ENCODE measurements at places on chromosomes 16 and 17. TPM values are rescaled to one million over a fixed set of nuclear protein-coding genes. Genes with fewer than 3 reads are reported as not detected.

DNA sequence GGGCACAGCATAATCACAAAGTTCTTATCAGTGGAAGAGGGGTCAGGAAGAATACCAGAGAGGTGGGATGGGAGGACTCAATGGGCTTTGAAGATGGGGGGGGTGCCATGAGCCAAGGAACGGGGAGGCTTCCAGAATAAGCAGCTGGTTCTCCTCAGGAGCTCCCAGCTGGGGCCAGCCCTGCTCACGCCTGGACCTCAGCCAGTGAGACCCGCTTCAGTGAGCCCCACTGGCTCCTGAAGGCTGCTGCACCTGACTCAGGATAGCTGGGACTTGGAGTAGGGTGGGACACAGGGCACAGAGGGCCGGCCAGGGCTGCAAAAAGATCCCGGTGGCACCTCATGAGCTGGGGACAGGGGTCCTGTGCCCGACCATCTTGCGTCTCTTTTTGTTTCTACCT is 24.4 kb upstream of the ZC3H18 start:
- no peak for DNase-seq

The CCL2 gene
- 2.1 TPM for total RNA-seq

DNA sequence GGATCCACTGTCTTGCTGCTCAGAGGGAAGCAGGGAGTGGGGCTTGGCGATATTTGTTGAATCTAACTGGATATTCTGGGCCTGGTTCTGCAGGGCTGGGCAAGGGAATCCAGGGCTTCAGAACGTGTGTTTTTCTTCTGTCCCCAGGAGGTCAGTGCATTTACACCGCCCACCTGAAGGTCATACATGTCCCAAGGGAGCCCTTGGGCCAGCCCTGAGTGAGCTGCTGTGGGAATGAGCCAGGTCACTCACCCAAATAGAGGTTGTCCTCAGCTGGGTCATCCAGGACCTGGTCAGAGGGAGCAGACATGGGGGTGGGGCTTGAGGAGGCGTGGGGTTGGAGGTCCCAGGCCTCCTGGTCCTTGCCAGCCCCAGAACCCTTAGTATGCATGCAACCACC is 10.6 kb downstream of the CAMKK1 start:
- DNase-seq = no peak

DNA sequence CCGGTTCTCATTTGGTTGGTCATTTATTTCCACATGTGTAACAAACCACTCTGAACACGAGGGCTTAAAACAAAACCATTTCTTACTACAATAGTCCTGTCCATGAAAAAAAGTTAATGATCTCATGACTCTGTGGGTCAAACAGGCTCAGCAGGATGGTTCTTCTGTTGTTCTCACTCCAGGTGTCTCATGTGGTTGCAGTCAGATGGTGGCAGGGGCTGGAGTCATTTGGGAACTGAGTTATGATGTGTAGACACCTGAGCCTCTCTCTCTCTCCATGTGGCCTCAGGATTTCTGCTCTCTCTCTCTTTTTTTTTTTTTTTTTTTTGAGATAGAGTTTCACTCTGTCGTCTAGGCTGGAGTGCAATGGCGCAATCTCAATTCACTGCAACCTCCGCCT is 55.4 kb downstream of the RTN4RL1 start:
- DNase-seq = no peak

DNA sequence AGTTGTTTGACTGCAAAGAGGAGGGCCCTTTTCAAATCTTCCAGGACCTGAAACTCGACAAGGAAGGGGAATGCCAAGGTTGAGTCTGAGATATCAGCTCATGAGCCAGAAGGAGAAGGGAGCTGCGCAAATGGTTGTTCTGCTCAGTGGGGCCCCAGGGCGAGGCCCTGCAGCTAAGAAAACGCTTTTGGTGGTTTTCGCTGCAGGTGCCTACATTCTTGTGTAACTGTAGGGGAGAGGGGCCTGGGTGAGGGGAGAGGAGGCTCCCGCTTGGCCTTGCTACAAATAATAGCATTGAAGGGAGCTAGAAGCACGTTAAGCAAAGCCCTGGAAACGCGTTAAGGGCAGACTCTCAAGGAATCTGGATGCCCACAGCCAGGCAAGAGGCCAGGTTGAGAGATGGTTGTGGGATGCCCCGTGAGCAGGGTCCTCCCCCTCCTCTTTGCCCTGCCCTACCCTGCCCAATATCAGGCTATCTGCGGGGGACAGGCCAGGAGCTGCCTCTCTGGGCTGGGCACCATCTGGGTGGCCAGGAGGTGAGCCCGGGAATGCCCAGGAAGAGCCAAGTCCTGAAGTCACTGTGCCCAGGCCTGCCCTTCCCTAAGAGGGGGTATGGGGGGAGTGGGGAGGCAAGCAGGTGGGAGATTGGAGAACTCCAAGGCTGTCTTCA is 21.9 kb downstream of the GPR142 start:
- DNase-seq = no peak

- DNase-seq = no peak
Measured at GRCh38 chr16:80570106-80570478, 29.3 kb downstream of the DYNLRB2 start.

The PNMT gene
- total RNA-seq = 1.7 TPM

Measured in myocyte (in vitro differentiated cells).